ENCODE measurements at places on chromosomes 6 and 20.

DNA sequence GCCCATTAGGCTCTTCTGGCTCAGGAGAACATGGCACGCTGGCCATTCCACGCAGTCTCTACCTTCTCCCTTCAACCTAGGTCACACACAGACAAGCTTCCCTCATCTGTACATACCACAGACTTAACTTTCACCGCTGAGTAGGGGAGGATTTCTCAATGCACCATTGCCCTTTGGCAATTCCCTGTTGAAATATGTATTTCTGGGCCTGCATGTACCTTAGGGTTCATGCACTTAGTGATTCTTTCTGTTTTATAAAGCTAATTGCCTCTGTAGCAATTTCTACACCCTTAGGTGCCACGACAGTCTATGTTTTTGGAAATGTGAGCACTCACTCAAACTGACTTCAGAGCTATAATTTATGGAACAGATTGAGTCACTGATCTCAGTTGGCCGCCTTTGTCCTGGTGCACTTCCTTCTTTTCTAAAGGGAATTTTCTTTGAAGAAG lies 253.8 kb upstream of the PRDM1 start:
- DNase-seq = no peak

GRCh38 chr6:128519132-128519930 lies 1.1 kb downstream of the PTPRK start:
- DNase-seq = peak; percentile 0

- DNase-seq = no peak
These were observed 416.4 kb downstream of the EPM2A start for GRCh38 chr6:145318952-145319351.

- DNase-seq = no peak
These were observed 32.7 kb downstream of the SAYSD1 start for GRCh38 chr6:39082310-39082709.

GRCh38 chr6:20777801-20778200 lies 243.5 kb downstream of the CDKAL1 start:
- DNase-seq = no peak

DNA sequence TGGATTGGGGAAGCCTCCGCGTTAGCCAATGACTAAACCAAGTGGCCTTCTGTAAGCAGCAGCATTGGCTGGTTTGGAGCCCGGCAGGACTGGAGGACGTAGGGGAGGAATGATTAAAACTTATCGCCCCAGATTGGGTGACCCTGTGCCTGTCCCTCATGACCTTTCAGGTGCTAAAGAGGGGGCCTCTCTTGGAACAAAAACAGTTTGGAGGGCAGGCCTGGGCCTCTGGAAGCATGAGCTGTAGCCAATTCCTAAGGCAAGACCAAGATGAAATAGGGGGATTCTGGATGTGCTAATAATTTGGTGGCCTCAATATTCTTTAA lies 1.4 kb downstream of the GMPR start:
- DNase-seq = no peak

GRCh38 chr6:56652994-56653393 lies 10.3 kb upstream of the DST start:
- DNase-seq = no peak

- DNase-seq = no peak
These were observed 79.0 kb downstream of the SAMD3 start for GRCh38 chr6:130143709-130144108.

- no peak for DNase-seq
These were observed 39.3 kb downstream of the ATRN start for GRCh38 chr20:3510110-3510509.

GRCh38 chr6:109323241-109323640 lies 59.0 kb downstream of the CD164 start:
- no peak for DNase-seq

- no peak for DNase-seq
These were observed 26.6 kb upstream of the PI16 start for GRCh38 chr6:36927691-36928546.

- no peak for DNase-seq
These were observed 641.6 kb downstream of the HACE1 start for GRCh38 chr6:104218116-104218515.

DNA sequence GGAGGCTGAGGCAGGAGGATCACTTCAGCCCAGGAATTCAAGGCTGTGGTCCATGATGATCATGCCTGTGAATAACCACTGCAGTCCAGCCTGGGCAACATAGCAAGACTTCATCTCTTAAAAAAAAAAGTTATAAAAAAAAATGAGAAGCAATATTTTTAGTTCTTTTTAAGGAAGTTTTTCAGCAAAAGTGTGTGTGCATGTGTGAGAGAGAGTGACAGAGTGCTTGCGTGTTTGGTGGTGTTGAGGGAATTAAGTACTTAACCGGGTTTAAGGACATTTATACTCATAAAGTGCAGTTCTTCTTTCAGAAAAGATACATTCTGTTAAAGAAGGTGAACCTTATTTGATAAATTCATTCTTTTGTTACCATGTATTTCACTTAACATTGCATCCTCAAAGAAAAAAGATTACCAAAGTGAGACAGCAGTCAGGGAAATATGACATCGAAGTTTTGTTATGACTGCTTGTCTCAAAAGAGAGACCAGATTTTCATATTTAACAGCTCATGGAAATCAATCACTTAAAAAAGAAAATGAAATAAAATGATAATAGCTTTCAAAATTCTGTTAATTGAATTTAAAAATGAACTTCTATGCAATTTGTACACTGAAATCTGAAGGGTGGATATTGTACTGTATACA lies 254.7 kb downstream of the ARHGAP18 start:
- DNase-seq = no peak

DNA sequence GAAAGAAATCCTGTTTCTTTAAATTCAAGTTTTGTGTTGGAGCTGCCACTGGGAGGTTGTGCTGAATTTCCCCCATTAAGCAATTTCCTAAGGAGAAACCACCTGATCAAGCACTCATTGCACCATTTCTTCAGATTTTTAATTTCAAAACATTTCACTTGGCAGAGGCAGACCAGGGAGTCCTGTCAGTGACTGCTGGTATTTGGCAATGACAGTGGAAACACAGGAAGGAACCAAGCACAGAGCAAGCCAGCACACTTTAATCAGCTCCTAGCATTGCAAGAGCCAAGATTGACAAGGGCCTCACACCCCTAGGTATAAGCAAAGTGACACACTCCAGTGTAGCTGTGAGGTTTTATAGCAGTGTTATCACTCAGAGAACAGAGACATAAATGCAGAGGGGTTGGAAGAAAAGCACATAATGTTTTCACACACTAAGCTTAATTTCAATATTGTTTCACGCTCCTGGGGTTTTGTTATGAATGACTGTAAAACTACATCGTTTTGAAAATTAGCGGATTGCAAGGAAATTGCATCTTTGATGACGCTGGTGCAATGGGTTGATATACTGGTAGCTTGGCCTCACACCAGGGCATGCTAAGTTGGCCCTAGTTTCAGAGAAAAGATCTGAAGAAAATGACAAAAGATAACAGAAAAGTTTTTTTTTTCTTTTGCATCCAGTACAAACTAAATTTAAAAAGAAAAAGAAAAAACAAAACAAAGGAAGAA lies 768.4 kb downstream of the TFAP2A start:
- no peak for DNase-seq

- no peak for DNase-seq
These were observed 548 bp downstream of the AGPAT4 start for GRCh38 chr6:161273274-161273751.

- DNase-seq = no peak
These were observed 20.1 kb downstream of the PLCB1 start for GRCh38 chr20:8152183-8152582.

DNA sequence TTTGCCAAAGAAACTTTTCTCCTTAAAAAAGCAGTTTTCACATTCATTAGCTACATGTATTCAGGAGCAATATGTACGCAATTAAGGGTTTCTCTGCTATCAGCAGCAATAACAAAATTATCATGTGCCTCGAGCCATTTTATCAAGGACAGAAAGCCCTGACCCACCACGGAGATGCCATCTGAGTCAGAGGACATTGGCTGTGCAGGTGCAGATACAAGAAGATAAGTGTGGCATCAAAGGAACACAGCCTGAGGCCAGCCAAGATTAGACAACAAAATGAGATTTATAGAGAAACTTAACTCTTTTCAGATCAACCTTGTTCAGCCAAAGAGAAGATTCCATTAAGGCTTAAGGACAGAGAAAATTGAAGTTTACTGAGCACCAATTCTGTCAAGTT lies 115.2 kb upstream of the LGSN start:
- DNase-seq = no peak

DNA sequence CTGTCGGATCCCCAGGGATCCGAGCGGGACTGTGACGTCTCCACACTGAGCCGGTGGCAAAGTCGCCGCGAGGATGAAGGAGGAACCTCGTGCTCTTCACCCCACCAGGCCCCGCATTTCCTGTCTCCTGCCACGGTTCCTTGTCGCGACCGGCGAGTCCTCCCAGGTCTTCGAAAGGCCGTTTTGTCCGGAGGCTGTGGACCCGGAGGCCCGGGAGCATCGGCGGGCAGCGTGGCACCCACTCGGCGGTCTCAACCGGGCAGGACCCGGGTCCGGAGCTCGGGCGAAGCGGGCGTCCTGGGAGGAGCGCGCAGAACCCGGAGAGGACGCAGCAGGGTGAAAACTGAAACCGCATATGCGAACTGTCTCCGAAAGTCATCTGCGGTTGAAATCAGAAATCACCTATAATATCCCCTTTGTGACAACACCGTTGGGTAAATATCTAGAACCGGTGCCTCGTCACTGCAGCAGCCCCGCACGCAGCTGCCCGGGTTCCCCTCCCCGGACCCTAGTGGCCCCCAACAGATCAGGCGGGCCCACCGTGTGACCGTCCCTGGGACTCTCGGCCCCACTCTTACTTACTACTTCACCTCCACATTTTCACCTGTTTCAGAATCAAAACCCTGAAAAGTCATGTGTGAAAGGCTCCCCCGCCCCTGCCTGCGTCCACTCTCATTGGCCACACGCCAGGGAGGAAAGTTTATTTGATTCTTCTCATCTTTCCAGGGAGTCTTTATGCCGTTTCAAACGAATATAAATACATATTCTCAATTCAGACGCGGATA lies 3.1 kb upstream of the ULBP2 start:
- no peak for DNase-seq

- no peak for DNase-seq
These were observed 25.1 kb downstream of the DLGAP4 start for GRCh38 chr20:36331209-36331608.

DNA sequence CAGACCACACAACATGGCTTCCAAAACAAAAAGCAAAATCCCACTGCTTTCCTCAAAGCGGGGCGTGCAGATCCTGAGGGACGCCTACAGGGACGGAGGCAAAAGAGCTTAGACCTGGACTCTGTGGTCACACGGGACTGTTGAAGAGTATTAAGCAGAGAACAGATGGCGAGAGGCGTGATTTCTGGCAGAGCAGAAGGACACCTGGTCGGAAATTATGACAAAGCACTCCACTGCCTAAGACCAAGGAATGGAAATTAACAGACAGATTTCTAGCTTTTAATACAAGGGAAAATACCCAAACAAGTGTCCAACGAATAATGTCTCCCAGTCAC lies 15.4 kb downstream of the CST7 start:
- DNase-seq = no peak

Data from stimulated activated CD8-positive, alpha-beta memory T cell treated with anti-CD3 and anti-CD28 coated beads, Interleukin-7, amount 100 ng/mL, for 1 hour (primary cell).